Occipital lobe (tissue), 3 donors: ENCODE measurements at places on chromosomes 6 and 20. TPM values are rescaled to one million over a fixed set of nuclear protein-coding genes. Genes with fewer than 3 reads are reported as not detected.
A peak's percentile ranks its signal among the peaks of the same experiment; 100 is the strongest.

DNA sequence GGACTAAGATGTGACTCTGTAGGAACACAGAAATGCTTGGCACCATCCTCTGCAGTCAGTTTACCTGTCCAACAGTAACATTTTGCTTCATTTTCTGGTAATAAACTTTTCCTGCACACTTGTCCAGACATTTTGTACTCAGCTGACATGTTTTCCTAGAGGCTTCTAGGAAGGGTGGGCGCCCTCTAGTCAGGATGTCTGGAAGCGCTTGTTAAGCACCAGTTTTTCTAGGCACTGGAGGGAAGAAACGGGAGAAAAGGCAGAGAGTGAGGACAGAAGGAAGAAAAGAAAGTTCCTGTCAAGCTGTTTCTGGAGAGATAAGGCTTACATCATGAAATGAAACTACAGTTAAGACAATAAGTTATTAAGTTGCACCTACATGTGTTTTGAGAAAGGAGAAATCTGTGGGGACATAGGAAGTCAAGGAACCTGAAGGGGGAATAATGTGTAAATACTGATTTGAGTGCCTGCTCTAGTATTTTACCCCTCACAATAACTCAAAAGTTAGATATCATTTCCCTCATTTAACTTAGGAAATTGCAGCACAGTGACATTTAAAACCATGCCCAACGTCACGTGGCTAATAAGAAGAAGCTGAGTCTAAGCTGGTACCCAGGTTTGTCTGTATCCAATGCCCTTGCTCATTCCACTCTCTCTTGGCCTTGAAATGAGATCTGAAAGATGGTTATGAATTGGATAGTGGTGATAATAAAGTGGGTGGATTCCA is 42.7 kb upstream of the TNFRSF21 start:
- no peak for DNase-seq

The ZBP1 gene
- not detected for total RNA-seq

DNA sequence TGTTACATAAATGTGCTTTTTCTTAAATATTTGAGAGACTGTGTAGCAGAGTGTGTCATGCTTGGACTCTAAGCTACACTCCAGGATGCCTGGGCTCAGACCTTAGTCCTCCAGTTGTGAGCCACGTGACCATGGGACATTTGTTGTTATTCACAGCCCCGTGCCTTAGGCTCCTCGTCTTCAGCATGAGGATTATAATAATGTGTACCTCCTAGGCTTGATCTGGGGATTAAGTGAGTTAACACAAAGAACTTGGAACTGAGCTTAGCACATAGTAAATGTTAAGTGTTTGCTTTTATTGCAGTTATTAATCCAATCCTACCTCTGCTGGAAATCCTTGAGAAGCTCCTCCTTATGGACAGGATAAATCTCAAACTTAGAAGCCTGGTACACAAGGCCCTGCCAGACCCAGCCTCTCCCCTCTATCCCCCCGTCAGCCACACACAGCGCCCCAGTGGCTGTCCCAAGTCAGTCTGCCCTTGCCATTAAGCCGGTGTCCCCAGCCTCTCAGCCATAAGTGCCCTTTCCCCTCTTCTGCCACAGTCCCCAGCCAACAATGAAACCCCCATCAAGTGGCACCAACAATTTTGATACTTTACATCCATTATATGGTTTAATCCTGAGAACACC is 177.5 kb downstream of the TMEM242 start:
- DNase-seq: no peak

The PROKR2 gene
- 40.4 TPM for total RNA-seq

The DYNLT2 gene
- total RNA-seq: 2.8 TPM

DNA sequence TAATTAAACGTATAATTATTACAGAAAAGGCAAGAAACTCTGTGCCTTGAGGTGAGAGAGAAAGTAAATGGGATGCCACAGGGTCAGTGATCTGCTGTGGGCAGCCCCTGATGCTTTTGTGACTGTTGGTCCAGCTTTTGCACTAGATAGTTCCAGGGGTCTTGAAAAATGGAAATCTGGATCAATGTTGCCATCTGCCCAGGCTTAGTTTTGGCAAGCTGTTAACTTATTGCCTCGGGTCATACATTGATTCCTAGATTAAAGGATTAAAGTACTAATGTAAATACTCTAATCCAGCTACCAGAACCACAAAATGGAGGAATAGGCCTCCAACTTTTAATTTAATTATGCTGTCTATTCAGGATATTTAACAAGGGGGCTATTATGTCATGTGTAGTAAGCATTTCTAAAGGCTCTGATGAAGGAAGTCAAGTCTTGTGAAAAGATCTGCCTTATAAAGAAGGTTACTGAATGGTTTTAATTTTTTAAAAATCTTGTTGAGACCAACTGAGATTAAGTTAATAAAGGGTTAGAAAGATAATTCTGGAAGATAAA is 376.0 kb upstream of the HS3ST5 start:
- no peak for DNase-seq

The PTCHD4 gene
- total RNA-seq: 16.1 TPM

- DNase-seq: peak; percentile 2
These were observed 76.8 kb upstream of the SIRPG start for GRCh38 chr20:1734269-1734858.

- DNase-seq: no peak
These were observed 68.1 kb downstream of the JAG1 start for GRCh38 chr20:10605547-10606195.

The PBOV1 gene
- not detected for total RNA-seq

DNA sequence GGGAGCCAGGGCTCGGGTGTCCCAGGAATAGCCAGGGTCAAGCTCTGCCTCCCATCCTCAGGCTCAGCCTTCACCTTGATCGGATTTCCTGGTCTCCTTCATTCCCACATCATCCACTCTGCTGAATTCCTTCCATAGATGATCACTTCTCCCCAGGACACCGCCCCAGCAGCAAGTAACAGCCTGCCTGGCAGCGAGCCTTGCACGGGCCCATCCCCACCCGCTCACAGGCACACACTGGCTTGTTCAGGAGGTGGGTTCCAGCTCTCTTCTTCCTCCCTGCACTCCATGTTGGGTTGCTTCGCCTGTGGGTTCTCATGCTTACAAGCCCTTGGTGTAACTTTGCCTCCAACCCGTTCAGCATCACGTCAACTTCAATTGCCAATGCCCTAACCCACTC is 113.0 kb upstream of the IYD start:
- no peak for DNase-seq

GRCh38 chr20:62123450-62124118 is 1.3 kb downstream of the LSM14B start:
- no peak for DNase-seq

- no peak for DNase-seq
These were observed 32.9 kb upstream of the FAM50B start for GRCh38 chr6:3816251-3816650.

The UNC5CL gene
- total RNA-seq: 0.16 TPM

The DEFB118 gene
- not detected for total RNA-seq

The RGS17 gene
- total RNA-seq: 119 TPM

DNA sequence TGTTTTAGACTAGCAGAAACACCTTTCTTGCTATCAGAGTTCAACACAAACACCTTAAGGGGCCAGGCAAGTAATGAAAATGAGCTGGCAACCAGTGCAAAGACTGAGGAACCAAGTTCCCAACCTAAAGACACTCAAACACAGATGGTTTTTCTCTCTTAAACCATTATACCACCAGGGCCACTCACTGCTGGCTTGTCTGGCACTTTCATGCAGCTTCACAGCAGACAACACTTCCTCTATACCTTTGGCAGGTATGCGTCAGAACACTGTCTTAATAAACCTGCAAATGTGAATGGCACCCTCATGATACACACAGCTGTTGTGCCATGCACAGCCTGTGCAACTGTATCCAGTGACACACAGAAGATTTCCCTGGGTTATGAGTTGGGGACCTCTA is 41.6 kb downstream of the NFATC2 start:
- DNase-seq: no peak

The DLK2 gene
- total RNA-seq: 7.3 TPM

DNA sequence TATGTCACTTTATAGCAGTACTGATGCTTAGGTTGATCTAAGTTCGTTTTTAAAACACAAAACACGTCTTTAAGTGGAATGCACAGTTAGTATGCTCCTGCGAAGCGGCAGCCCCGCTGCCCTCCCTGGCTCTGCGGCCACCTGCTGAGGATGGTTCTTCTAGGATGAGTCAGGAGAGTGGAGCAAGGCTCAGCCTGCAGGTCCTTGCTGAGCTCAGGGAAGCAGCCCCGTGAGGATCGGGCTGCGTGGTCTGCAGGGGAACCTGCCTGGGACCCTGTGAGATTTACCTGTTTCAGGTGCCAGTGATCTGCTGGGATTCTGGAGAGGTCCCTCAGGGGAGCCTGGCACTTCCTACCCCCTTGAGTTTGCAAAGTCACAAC is 57.5 kb downstream of the SYNJ2 start:
- no peak for DNase-seq

- DNase-seq: no peak
These were observed 63.7 kb upstream of the BEND3 start for GRCh38 chr6:107179004-107179403.

DNA sequence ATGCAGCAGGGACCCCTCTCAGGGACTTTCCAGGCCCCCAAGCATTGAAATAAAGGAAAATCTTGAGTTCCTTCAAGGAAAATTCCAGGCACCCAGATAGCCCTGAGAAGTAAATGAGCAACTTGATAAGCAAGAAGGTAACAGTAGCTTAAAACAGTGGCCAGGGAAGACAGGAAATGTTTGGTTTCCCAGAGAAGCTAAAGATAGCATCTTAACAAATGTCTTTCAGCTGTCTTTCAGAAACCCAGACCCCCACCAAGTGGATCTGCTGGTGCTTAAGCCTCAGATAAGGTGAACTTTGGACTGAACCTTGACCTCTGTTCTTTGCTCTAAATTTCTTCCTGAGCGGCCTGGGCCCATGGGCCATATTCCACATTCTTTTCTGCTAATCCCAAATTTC is 117.8 kb upstream of the CST7 start:
- DNase-seq: no peak

- DNase-seq: no peak
These were observed 39.6 kb upstream of the POU5F1 start for GRCh38 chr6:31210123-31210522.

DNA sequence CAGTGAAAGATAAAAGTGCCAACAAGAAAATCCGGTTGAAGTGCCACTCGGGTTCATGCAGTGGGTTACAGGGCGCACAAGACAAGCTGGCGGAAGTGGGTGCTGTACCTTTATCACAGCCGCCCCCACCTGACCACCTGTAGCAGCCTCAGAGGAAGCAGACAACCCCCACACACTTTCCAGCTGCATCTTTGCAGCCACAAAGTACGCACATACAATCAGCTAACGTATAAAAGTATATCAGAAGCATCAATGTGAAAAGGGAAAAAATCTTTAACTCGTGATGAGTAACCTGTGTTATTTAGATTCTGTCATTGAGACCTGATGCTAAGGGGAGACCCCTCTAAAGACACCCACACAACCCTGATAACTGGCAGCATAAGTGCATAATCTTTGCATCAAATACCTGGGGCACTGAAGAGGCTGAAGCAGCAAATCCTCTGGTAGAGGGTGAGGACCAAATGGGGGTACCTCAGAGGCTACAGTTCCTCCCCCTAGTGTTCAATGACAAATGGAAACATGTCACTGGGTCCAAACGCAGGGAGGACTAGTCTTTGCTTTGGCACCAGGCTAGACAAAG is 22.1 kb downstream of the BACH2 start:
- no peak for DNase-seq

The RSPH9 gene
- 6.2 TPM for total RNA-seq

- no peak for DNase-seq
These were observed 184.7 kb upstream of the PCSK2 start for GRCh38 chr20:17042122-17042521.

The FAM8A1 gene
- total RNA-seq: 59.7 TPM

DNA sequence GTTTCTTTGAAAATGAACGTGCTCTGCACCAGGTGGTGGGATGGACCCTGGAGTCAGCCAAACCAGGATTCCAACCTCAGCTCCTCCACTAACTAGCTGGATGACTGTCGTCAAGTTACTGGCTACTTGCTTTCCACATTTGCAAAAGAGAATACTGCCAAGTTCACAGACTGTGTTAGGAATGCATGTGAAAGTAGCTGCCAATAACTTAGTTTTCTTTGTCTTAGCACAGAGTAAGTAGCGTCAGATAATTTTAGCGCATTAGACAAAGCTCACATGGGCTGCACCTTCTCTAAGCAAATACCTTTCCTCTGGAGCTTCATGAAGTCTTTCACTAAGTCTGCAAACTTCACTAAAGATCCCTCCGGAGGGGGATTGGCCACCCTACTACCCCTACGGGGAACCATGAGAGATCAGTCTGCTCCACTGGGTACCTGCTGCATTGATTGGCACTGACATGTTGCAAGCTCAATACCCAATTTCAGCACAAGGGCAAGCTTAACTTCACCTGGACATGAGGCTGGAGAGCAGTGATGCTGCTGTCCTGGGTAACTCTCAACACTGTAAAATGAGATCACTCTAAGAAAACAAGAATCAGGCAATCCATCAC is 113.9 kb downstream of the MBOAT1 start:
- DNase-seq: no peak

The DLL1 gene
- total RNA-seq: 11.9 TPM

GRCh38 chr20:51766994-51767866 is 960 bp downstream of the ATP9A start:
- peak; percentile 80 for DNase-seq

GRCh38 chr6:46882645-46883044 is 39.1 kb downstream of the ADGRF5 start:
- no peak for DNase-seq
